Astrocyte of the spinal cord (primary cell): ENCODE measurements at places on chromosomes 6 and 20.
A peak's percentile ranks its signal among the peaks of the same experiment; 100 is the strongest.

DNA sequence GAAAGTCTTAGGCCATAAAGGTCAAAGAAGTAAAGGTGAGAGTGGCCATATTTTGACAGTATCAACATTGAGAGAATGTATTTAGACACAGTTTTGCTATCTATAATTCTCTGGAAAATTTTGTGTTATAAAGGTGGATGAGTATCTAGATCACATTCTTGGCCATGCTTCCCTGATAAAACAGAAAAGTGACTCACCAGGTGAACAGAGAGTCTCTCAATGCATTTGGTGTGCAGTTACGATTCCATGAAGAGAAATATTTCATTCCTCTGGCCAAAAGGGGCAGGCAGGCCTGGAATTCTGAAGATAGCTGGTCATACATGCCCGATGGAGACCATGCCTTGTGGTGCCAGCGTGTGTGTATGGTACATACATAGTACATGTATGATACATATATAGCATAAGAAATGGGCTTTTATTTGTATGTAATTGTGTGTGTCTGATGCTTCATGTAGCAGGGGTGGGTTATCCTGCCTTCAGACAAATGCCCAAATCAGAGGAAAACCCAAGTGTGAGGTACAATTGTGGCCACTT is 164.0 kb downstream of the SOBP start:
- DNase-seq: no peak

- peak; percentile 16 for DNase-seq
Observed at GRCh38 chr6:81487489-81487888, 265.0 kb downstream of the TENT5A start.

DNA sequence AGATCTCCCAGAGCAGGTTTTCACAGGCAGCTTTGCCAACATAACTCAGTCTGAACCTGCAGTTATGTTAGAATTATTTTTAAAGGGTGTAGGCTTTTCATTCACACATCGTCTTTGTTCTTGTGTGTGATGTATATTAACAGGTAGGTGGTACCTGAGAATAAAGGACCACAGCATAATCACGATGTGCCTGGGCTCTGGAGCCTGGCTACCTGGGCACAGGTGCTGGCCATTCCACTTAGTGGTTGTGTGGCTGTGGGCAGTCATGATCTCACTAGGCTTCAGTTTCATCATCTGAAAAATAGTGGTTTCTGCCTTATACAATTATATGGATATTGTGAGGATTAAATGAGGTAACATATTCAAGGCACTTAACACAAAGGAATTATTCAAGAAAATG is 6.4 kb downstream of the CD109 start:
- DNase-seq: no peak

GRCh38 chr20:23820493-23820892 is 6.0 kb downstream of the CST2 start:
- DNase-seq: peak; percentile 35

GRCh38 chr20:1272368-1273100 is 6.4 kb downstream of the SNPH start:
- no peak for DNase-seq

DNA sequence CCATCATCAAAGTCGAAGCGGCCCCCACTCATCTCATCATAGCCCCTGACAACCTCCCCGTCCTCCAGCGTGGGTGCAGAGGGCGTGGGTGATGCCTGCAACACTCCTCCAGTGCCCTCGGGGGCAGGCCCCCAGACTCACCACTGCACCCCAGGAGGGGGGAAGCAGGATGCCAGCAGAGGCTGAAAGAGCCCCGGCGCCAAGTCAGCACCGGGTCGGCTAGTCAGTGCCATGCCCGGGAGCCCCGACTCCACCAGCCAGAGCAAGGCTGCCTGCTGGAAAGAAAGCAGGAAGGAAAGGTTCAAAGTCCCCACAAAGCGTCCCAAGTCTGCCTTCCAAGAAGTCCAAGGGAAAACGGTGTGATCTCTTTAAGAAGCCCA is 324 bp downstream of the JPH2 start:
- no peak for DNase-seq

GRCh38 chr6:13280254-13280653 is 48.1 kb downstream of the TBC1D7 start:
- no peak for DNase-seq

- DNase-seq: no peak
Observed at GRCh38 chr20:46063652-46064054, 26.1 kb downstream of the NCOA5 start.

- peak; percentile 30 for DNase-seq
Observed at GRCh38 chr6:46963626-46964025, 41.9 kb upstream of the ADGRF5 start.

- DNase-seq: no peak
Observed at GRCh38 chr20:62834967-62835730, 18.3 kb downstream of the COL9A3 start.

- no peak for DNase-seq
Observed at GRCh38 chr6:8100159-8100854, 2.0 kb downstream of the EEF1E1 start.

DNA sequence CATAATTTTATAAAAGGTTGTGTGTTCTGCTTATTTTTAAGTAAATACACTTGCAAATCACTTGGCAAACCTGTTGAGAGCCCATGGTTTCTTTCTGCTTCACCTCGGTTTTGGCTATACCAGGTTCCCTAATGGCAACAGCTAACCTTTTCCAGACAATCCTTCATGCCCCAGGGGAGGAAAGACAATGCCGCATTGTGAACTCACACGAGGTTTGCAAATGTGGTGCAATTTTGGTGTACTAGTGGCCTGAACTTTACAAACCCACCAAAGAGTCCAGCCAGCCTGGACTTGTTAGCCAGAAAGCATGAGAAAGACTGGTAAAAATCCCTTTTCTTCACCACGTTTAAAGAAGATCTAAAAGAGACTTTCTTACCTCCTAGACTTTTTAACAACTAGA is 84.8 kb upstream of the SOX4 start:
- no peak for DNase-seq

- peak; percentile 39 for DNase-seq
Observed at GRCh38 chr6:85537055-85537494, 56.6 kb downstream of the SNX14 start.

DNA sequence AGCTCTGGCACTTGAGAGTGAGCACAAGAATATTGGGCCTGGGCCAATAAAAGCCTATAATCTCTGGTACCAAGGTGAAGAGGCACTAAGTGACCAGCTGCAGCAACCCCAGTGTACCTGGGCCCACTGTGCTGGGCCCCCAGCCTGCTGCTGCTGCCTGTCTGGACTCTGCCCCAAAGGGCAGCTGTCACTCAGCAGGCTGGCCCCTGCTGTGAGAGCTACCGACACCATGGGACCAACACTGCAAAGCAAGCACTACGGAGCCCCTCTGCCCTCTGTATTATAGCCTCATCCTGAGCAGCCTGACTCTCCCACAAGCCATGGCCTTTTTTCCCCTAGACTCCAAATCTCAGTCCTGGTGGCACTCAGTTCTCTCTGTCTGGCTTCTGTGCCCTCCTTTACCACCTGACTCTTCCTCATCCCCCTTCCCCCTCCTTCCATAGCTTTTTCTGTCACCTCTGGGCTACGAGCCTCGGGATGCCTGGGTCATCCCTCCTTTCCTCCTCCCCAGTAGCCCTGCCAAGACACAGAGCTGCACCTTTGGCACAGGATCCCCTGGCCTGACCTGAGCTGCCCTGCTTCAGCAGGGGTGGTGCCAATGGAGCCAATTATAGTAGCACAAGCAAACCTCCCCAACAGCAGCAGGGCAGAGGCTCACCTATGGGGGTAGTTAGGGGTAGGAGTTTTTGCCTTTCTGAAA is 14.2 kb downstream of the RRP36 start:
- no peak for DNase-seq

DNA sequence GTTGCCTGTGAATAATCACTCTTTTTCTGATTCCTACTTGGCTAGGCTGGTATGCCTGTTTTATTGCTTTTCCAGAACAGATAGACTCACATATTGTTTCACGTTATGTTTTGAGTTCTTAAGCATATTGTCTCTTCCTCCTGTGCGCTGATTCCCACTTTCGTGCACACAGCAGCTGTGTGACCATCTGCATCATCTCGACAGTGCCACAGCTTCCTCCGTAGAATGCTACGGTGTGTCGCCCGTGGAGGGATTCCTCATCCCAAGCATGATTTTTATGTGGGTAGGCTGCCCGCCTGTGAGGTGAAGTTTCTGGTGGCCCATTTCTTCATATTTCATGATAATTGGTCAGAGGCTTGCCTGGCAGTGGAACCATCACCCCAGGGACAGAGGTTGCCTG is 31.8 kb downstream of the PLCB4 start:
- DNase-seq: no peak

DNA sequence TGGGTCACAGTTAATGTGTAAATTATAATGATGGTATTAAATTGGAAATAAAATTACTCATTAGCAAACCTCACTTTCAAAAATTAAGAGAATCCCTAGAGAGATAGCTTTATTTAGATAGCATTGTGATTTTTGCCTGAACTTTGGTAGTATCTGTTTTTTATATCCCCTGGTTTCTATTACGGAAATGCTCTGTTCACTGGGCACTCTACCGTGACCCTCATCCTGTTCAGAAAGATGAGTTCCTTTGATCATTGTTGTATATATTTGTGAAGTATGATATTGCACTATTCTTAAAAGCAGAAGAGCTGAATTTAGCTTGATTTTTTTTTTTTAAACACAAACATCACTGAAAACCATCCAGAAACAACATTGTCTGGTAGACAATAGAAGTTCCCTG is 1143.8 kb upstream of the MAP3K7 start:
- DNase-seq: no peak

GRCh38 chr6:17226786-17227233 is 54.4 kb upstream of the RBM24 start:
- DNase-seq: no peak

DNA sequence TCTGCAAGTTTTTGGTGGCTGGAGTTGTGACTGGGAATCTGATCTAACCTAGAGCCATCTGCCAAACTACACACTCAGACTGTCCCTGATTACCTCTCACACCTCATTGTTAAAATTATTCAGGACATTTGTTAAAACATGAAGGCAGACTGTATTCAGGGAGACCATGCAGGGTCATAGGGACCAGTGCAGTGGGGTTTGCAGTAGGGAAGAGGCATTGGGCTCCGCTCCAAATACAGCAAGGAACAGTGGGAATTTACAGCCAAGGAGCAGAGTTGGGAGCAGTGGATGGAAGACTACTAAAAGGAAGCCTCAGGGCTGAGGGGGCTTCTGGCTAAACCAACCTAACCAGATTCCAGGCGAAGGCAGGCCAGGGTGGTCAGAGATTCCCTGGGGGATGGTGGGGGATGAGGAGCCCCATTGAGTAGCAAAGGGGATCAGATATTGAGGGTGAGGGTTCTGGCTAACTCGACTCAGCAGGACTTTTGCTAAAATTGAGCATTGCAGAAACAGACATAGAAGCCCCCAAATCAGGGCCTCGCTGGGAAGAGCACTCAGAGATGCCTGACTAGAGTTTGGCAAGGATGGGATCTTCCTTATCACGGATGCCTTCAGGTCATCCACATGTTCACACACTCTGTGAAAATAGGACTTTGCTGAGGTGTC is 172.0 kb downstream of the ZDHHC14 start:
- DNase-seq: no peak

- DNase-seq: no peak
Observed at GRCh38 chr6:153059311-153059710, 56.8 kb upstream of the MTRF1L start.

DNA sequence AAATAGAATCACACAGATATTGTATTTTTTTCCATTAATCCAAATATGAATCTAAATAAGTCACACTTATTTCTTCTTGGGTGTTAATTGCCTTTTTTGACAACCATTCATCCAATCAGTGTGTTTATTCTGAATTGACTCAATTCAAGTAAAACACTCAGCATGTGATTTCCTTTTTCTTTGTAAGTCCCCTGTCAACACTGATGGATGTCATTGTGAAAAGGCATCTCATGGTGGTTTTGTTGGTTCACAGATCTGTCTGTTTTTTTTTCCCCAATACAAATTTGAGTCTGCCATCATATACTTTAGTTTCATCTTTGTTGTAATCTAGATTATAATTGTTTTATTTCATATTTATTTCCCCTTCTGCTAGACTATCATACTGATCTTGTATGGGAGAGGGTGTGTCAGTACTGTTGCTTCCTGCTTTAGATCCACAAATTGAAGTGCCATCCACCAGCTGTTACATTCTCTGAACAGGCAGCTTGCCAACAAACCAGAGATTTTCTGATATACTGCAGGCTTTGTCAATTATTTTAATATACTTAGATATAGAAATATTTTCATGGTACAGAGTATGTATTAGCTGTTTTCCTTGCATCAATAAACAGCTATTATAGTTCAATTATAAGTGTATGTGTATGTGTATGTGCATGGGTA is 64.2 kb upstream of the FLRT3 start:
- no peak for DNase-seq

DNA sequence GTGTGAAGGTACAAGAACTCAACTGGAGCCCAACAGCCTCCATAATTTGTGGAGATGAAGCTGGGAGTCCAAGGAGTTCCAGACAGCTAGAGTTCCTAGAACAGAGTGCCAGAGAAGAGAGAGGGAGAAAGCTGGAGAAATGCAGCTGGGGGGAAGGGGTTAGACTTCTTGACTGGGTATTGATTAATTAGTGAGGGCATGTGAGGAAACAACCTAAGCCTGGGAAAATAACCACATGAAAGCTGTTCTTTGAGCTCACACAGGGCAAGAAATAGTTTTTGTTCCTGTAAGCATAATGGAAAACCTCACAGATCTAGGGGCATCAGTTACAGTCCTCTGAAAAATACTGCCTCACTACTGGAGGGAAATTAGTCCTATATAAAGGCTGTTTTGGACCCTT is 230.5 kb upstream of the FKBP1C start:
- DNase-seq: no peak

- no peak for DNase-seq
Observed at GRCh38 chr6:154139892-154140291, 100.9 kb downstream of the OPRM1 start.

GRCh38 chr6:136873748-136874147 is 48.4 kb upstream of the SLC35D3 start:
- DNase-seq: peak; percentile 32

- no peak for DNase-seq
Observed at GRCh38 chr6:85676086-85676729, 33.5 kb upstream of the SYNCRIP start.

GRCh38 chr6:47000842-47001241 is 41.3 kb downstream of the ADGRF1 start:
- DNase-seq: no peak

GRCh38 chr20:50758992-50759391 is 27.6 kb downstream of the PARD6B start:
- DNase-seq: no peak

DNA sequence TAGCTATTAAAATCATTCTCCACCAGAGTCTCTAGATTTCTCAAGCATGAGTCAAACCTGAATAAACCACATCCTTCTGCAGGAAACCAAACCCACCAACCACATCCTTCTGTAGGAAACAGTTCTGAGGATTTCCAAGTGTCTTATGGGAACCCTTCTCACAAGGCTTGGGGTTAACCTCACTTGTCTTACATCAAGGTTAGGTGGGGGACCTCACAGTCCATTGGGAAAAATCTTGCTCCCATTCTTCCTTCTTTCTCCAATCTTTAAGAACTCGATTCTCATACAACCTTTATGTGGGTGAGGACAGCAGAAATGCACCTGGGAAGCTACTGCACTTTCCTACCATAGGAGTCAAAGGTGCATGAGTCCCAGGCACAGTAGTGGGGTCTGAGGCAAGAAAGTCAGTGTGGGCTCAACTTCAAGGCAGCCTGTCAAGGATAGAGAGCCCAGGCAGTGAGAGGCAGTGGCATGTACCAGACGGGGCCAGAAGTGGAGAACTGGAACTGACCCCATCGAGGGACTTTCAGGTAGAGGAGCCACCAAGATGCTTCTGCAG is 114.5 kb downstream of the SLC22A3 start:
- DNase-seq: peak; percentile 93
